ENCODE measurements at places on chromosomes 12 and 14.
A peak's percentile ranks its signal among the peaks of the same experiment; 100 is the strongest.

DNA sequence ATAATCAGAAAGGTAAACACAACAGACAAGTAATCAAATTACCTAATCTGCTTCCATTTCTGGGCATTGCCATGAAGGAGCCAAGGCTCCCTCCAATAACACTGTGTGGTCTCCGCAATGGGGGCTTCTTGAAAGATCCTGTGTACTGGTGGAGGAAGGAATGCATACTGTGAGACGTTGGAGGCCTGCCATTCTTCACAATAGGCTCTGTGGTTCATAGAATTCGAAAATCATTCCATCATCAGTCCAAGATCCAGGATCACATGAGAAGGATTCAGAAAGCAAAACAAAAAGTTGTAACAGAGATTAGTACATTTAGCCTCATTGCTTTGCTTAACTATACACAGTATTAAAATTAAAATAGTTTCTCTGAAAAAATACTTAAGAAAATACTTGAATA is 76.3 kb downstream of the CDK17 start:
- DNase-seq = no peak

- DNase-seq = no peak
Measured at GRCh38 chr12:80232837-80233236, 133.5 kb downstream of the OTOGL start.

DNA sequence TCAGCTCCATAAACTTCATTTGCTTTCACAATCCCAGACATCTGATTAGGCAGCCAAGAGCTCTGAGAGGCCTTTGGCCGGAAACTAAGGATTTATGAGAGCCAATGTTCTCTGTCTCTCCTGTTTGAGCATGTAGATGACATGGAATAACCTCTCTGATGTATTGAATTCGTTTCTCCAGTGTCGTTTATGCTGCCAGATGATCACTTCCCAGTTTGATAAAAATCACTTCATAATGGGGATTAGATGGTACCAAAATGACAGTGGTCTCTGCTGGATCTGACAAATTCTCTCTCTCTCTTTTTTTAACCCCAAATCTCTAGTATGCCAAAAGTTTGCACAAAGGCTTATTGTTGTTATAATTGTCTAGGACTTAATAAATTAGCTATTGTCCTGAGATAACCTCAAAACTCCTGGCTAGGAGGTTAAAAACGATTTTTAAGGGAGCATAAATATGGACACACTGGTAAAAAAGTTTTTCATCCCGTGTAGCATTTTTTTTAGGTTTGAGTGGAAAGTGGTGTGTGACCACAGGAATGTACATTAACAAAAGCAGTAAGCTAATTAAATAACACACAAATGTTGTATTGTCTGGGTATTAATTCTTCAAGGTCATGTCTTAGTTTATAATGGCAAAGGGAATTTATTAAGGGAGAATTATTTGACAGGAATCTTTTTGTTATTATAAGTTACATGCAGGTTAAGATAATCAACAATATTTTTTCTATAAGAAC is 82.6 kb upstream of the USP44 start:
- DNase-seq = no peak

- DNase-seq = no peak
Measured at GRCh38 chr12:41968599-41968998, 176.1 kb downstream of the GXYLT1 start.

- DNase-seq = no peak
Measured at GRCh38 chr12:32039917-32040575, 66.6 kb upstream of the BICD1 start.

GRCh38 chr14:38226366-38226765 is 18.7 kb downstream of the SSTR1 start:
- no peak for DNase-seq

DNA sequence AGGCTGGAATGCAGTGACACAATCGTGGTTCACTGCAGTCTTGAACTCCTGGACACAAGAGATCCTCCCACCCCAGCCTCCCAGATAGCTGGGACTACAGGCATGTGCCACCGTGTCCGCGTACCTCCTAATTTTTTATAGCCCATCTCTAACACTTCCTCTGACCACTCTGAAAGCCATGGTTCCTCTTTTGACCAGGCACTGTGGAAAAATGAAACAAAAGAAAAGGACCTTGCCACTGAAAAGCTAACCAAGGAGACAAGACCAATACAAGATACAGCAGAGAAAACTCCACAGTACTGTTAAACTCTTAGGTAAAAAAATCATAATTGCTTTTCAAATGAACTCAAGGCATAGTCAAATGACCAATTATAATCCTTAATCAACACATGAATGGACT is 233.3 kb downstream of the NEDD1 start:
- no peak for DNase-seq

DNA sequence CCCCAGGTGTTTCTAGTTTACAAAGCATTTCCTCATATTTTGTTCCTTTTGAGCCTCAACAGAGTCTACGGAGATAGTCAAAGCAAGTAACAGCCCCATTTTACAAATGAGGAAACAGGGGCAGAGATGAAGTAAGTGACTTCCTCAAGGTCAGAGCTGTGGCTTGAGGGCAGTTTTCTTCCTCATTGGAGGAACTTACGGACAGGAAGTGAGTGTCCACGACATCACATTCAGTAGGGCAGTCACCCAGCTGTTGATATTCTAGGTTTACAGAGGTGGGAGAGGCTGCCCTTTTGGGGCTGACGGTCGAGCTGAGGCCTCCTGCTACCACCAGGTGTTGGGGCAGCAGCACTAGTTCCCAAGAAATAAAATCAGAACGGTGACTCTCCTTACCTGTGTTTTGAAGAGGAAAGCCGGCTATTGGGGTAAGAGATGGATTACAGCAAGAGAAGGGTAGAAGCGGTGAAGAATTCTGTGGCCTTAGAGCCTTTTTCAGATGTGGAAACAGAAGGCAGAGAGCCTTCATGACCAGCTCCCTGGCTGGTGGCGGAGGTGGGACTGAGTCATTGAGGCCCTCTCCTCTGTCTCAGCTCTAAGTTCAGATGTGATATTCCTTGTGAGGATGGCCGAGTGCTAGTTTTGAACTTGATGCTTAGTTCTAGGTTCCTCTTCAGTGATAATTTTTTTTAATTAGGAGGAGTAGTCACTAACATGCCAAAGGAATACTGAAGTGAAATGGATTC is 41.7 kb downstream of the SUSD6 start:
- no peak for DNase-seq

DNA sequence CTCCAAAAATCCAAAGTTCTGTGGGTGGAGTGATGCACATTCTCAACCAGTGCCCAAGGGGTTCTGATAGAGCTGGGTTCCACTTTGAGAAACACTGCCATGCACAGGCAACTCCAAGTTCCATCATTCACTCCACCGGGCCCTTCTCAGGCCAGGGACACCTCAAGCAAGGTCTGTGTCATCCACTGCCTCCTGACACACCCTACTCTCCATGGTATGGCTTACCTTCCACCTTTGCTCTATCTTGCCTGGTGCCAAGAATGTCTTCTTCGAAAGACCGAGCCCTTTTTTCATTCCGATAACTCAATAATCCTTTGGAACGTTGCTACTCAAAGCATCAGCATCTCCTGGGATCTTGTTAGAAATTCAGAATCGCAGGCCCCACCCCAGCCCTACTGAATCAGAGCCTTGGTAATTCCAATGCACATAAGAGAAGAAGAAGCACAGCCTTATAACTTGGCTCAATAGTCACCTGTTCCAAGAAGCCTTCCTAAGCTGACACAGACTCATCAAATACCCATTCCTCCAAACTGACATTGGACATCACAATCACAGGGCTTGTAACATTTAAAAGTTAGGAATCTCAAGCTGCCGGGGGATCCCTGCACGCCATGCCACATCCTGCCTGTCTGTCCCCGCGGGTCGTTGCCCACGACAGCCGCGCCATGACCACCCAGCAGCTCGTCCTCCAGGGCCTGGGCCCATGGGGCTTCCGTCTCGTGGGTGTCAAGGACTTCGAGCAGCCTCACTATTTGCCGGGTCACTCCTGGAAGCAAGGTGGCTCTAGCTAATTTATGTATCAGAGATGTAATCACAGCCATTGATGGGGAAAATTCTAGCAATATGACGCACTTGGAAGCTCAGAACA is 66.4 kb downstream of the VCPKMT start:
- no peak for DNase-seq

- no peak for DNase-seq
Measured at GRCh38 chr12:120677765-120678473, 9.0 kb upstream of the MLEC start.

- DNase-seq = no peak
Measured at GRCh38 chr12:104182144-104182543, 33.4 kb upstream of the TXNRD1 start.

- no peak for DNase-seq
Measured at GRCh38 chr14:61632401-61632800, 62.9 kb upstream of the HIF1A start.

DNA sequence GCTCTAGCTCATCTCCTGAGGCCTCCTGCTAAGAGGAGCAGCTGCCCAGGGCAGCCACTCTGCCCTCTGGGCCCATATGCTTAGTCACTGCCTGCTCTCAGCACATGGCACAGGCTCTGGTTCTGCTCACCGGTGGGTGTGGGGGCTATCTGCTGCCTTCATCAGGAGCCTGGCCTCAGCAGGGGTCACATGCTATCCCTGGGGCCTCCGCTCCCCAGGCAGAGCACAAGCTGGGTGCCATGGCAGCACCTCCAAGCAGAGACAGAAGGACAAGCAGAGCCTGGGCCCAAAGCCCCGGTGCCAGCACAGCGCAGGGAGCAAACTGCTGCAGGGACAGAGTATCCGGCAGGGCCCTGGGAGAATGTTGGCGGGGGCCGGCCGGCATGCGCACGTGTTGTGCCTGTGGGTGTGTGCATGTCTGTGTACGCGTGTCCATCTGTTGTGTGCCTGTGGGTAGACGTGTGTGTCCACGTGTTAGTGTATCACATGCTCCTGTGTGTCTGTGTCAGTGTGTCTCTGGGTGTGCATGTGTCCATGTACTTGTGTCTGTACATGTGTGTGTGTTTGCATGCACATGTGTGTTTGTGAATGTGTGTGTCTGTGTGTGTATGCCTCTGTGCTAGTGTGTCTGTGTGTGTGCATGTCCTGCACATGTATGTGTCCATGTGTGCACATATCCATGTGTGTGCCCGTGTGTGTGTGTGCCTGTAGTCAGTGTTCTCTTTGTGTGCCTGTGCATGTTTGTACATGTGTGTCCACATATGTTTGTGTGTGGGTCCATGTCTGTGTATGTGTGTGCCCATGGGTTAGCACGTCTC is 326.9 kb downstream of the TMEM121 start:
- peak; percentile 7 for DNase-seq

- no peak for DNase-seq
Measured at GRCh38 chr14:51701951-51702350, 50.2 kb downstream of the FRMD6 start.

- no peak for DNase-seq
Measured at GRCh38 chr12:109014984-109015765, 5.7 kb downstream of the SVOP start.

GRCh38 chr14:99688210-99688581 is 4.1 kb downstream of the CYP46A1 start:
- DNase-seq = peak; percentile 0

- no peak for DNase-seq
Measured at GRCh38 chr14:35205737-35206136, 83.4 kb downstream of the PRORP start.

GRCh38 chr12:97753332-97753731 is 290.7 kb downstream of the RMST start:
- no peak for DNase-seq

GRCh38 chr12:52293926-52294325 is 2.6 kb upstream of the KRT81 start:
- DNase-seq = no peak

DNA sequence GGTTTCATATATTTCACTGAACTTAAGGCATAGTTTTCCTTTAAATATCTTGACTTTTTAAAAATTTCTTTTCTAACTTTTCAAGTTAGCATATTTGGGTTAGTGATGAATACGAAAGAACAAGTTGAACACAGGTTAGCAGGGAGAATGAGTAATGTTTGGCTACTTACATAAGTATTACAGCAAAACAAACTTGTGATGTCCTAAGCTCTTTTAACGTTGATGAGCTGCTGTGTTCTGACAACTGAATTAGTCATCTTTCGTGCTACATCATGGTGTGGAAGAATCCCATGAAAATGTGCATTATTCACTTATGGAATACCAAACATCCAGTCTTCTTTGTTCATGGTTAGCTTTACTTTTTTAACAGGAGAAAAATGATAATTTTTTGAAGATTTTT is 36.3 kb upstream of the PDZRN4 start:
- DNase-seq = no peak

DNA sequence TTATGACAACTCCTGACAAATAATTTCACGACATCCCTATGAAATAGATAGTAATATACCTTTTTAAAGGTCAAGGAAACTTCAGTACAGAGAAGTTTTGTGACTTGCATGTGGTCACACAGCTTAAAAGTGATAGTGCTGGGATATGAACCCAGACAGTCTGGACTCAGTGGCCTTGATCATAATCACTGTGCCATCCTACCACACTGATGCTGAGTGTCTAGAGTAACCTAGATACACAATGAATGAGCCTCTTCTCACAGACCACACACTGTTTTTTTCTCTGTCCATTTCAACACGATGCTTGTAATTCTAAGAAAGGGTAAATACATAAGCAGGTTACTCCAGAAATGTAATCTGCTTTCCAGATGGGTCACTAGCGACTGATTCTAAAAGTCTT is 88.2 kb downstream of the SYNE2 start:
- no peak for DNase-seq

- DNase-seq = no peak
Measured at GRCh38 chr12:52486166-52487105, 6.6 kb downstream of the KRT6A start.

GRCh38 chr12:122067966-122068365 is 10.6 kb upstream of the MLXIP start:
- DNase-seq = peak; percentile 25

DNA sequence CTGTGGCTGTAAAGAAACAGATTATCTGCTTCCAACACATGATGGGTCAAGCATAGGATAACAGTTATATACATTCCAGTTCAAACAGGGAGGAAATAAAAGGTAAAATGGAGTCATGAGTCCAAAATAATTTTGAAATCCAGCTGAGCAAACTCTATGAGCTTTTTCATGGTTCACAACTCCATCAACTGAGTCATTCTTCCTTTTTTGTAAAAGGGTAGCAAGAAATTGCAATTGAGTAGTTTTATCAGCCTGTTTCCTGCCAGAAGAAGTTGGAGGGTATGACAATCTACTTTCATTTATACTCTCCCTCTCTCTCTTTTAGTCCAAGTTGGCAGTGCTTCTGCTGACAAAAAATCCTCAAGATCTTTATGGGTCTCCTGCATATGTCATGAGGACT is 95.6 kb downstream of the CPNE8 start:
- no peak for DNase-seq

- DNase-seq = no peak
Measured at GRCh38 chr14:74945261-74945851, 10.0 kb downstream of the PGF start.
